Progenitor cell of endocrine pancreas (in vitro differentiated cells): ENCODE measurements at places on chromosomes 2 and 18.

- no peak for DNase-seq
Measured at GRCh38 chr2:231894566-231895380, 31.4 kb downstream of the NPPC start.

DNA sequence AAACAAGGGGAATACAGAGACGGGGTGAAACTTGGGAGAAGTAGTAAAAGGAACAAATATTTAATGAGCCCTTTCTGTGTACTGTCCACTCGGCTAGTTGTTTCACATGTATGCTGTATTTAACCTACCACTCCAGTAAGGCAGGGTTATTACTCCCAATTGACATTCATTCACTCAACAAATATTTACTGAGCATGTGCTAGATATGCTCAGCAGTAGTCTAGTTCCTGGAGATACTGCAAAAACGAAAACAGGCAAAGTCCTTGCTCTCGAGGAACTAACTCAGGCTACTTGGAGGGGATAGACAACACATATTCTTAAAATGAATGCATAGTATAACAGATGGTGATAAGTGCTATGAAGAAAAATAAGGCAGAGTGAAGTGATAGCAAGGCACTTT is 207.3 kb downstream of the SS18 start:
- DNase-seq, result no peak

- DNase-seq, result no peak
Measured at GRCh38 chr2:119184512-119184911, 26.0 kb upstream of the C1QL2 start.

DNA sequence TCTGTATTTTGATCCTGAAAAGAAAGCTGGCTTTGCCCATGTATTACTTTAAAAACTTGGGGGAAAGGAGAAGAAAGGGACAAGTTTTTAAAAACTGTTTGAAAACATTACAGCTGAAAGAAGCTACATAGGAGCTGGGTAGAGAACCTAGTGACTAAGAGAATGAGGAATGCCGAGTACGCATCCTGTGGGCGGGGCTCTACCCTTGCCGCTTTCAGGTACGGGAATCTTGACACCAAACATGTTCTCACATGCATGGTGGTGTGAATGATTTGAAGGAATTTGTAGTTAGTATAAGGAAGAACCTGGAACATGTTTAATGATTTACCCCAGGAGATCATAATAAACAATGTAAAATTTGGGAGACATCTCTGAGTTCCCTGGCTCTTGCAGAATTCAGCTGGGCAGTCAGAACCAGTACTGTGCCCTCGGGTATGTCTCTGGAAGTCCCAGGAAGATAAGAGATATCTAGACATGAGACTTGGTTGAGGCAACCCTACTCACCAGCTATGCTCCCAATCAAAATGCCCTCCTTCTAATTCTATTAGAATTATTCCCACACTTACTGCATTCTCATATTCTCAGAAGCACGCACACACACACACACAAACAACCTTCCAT is 16.5 kb upstream of the TGFA start:
- DNase-seq, result no peak

DNA sequence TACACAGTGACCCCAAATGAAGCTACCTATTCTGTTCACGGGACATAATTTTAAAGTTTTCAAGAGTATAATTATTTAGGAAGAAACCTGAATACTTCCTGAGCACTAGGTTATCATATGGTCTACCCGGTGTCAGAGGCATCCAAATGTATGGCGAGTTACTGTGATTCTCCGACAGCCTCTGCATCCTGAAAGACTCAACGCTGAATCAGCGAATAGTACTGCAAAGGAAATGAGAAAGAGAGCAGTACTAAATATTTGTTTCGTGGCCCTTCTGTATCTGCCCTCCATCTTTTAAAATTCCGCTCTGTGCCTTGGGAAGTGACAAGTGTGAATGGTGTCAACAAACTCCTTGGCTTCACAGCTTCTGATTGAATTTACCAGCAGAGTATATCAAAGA is 358.0 kb upstream of the ZEB2 start:
- DNase-seq, result no peak

- DNase-seq, result no peak
Measured at GRCh38 chr2:225891013-225891412, 491.5 kb downstream of the NYAP2 start.
